ENCODE measurements at places on chromosomes 7 and 10. TPM values are rescaled to one million over a fixed set of nuclear protein-coding genes. Genes with fewer than 3 reads are reported as not detected.
A peak's percentile ranks its signal among the peaks of the same experiment; 100 is the strongest.

GRCh38 chr10:5888843-5889623 is 660 bp downstream of the ANKRD16 start:
- DNase-seq: peak; percentile 56

DNA sequence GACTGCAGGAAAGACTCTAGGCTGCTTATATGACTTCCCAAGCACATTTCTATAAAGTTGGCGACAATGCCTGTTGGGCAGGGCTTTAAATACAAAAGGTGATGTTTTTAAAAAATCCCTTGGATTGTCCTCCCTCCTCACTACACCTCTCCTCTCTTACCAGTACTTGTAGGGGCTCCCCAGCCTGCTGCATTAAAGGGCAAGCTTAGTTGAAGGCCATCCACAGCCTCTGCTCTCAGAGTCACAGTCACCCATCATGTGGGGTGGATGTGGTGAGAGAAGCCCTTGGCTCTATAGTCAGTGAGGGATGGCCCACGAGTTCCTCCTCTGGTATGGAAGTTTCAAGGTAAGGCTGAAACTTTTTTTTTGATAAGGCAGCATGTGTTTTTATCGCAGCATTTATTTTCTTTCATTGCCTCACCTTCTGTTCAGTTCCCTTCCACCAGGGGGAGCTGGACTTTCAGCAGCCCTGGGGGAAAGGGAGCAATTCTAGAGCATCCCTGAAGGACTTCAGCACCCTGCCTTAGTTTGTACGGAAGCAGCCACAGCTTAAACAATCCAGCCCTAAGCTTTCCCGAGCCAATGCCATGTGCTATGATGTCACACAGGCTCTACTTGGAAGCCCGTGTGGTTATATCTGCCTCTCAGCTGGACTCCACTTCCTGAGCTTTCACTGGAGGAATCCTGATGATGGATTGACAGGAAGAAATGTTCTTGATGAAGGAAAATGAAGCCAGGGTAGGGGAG is 131.9 kb downstream of the CALCR start:
- peak; percentile 48 for DNase-seq

DNA sequence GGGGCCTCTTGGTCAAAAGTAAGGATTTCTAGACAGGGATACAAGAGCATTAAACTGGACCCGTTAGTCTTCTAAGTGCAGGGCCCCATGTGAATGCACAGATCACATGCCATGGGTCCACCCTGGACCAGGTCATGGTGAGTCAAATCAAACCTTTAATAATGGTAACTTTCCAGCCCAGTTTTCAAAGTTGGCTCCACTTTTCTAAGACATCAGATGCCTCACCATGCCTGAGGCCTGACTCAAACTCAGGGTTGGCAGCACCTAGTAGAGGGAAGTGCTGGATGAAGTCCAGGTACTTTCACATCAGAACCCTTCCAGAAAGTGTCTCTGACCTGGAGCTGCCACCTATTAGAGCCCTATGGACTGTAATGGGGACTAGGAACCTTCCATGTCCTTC is 9.7 kb upstream of the SMIM30 start:
- DNase-seq: no peak

GRCh38 chr10:103552856-103553742 is 59.6 kb downstream of the NEURL1 start:
- no peak for DNase-seq

- DNase-seq: no peak
Measured at GRCh38 chr7:19322002-19322401, 176.8 kb upstream of the FERD3L start.

DNA sequence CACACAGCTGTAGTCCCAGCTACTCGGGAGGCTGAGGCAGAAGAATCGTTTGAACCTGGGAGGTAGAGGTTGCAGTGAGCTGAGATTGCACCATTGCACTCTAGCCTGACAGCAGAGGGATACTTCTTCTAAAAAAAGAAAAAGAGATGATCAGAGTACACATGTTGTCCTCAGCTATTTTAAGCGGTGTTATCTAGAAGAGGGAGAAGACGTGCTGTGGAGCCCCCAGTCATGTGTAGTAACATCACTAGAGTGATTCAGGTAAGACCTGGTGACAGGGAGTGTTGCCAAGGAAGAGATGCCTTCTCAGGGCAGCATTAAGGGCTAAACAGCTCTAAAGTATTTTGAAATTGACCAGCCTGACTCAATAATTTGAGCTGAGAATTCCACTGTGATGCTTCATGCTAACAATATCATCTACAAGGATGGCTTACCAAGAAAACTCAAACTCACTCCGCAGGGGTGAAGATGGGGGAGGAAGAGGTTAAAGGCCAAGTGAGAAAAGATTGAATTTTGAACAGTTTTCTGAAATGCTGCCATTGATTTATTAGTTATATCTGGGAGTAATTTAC is 97.4 kb downstream of the KLF6 start:
- no peak for DNase-seq

DNA sequence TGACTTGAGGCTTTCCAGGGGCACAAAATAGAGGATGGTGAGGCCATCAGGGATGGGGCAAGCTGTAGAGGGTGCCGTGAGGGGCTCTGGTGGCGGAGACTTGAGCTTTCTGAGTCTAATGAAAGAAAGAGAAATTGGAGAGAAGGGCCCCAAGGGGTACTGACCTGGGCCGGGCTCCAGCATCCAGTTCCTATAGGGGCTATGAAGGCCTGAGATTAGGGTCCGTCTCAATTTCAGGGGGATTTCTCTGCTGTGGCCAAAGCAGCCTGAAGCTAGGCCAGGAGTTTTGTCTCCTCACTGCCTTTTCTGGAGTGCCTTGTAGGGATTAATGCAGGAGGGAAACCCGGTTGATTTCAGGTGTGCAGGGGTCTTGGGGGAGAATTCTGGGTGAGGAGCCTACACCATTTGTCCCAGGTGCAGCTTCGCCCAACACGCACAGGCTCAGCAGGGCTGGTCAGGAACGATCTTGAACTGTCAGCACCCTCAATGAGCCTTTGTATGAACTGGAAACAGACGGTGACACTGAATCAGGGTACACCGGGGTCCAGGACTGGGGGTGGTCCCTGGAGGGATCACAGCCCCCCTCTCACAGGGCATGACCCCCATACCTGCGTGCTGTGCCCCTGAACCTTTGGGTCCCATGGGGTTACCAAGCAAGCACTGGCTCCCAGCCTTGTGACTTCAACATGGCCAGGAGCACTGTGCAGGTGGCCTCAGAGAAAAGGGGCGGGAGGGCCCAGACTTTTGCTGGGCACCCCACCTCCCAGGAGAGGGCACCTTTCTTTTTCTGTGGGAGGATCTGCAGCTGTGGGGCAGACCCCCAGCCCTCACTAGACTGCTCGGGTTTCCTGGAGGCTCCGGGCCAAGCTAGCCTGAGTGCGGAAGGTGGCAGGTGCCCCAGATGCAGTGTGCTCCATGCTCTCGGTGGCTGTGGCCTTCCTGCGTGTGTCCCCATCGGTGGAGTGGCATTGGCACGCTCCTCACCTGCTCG is 122.9 kb upstream of the RET start:
- DNase-seq: peak; percentile 10

DNA sequence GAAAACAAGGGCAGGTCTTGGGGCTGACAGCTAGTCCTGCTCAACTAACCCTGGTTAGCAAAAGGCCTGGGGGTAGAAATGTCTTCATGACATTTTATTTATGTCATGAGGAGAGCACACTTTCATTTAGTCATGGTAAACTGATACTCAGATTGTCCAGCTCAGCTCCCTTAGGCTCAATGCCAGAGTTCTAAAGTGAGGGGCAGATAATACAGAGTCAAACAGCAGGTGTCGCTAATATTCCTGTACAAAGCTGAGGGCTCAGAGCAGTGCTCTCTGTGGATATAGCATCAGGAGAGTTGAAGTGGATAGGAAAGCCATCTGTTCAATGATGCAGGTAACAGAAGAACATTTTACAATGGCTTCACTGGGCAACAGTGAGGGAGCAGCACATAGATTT is 26.8 kb upstream of the CALCR start:
- no peak for DNase-seq

- DNase-seq: no peak
Measured at GRCh38 chr10:89887406-89887805, 186.0 kb downstream of the KIF20B start.

- DNase-seq: no peak
Measured at GRCh38 chr10:68296843-68297663, 34.8 kb upstream of the HNRNPH3 start.

GRCh38 chr10:52229291-52229931 is 84.7 kb upstream of the DKK1 start:
- no peak for DNase-seq

- DNase-seq: no peak
Measured at GRCh38 chr10:561721-562120, 127.7 kb downstream of the DIP2C start.

GRCh38 chr10:131226446-131227162 is 84.9 kb downstream of the TCERG1L start:
- DNase-seq: no peak

DNA sequence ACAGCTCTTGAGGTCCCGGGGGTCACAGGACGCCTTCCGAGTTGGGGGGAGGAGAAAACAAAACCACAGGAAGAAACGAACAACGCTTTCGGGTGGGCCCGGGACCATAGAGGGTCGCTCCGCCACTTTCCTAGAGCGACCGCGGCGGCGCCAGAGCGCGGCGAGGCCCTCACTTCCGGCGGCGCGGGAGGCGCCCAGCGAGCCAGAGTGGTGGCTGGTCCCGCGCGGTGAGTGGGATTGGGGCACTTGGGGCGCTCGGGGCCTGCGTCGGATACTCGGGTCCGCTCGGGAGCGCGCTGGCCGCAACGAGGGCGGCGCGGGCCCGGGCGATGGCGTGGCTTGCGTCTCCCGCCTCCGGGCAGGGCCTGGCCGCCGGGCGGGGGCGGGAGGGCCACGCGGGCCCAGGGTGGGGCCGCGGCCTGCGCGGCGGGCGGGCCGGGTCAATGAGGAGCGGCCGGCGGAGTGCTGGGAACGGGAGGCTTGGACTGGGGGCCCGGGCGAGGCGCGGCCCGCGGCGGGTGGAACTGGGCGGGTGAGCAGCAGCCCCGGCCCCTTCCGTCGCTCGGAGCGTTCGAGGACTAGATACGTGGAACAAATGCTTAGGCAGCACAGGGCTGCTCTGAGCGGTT is at the start of gene ZNF22:
Gene ZNF22 (plus strand): TSS at position 172 of the 629 bp plus-strand sequence. CDS start 2,446 bp downstream, outside the sequence.
- DNase-seq: peak; percentile 83

- DNase-seq: no peak
Measured at GRCh38 chr10:5064656-5065055, 29.6 kb upstream of the AKR1C3 start.

- DNase-seq: no peak
Measured at GRCh38 chr7:466465-467191, 53.0 kb downstream of the PDGFA start.

- DNase-seq: no peak
Measured at GRCh38 chr7:97078023-97078969, 39.2 kb upstream of the SDHAF3 start.

DNA sequence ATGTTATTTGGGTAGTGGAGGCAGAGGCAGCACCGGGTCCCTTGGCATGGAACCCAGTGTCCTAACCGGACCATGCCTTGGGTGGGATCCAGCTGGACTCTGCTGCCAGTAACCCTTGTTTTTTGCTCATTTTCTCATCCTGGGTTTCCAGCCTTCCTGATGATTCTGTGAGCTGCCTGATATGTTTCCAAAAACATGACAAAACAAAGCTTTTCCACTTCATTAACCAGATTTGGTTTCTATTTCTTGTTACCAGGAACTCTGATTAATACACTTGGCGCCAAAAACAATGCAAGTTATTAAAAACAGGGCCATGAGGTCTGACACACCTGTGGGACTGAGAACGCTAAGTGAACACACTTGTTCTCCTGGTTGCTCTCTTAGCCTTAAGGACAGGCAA is 32.8 kb upstream of the DLG5 start:
- DNase-seq: no peak

DNA sequence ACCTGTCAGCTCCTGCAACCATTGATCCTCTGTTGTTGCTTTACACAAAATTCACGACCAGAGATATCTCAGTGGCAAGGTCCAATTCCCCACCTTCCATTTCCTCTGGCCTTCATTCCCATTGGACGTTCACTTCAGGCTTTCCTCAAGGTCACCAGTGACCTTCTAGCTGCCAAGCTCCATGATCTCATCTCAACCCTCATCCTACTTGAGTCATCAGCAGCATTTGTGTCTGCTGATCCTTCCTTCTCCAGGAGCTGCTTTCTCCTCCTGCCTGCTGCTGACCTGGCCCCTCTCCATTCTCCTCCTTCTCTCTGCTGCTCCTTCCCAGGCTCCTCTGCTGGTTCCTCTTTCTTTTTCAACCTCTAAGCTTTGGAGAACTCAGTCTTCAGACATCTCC is 66.2 kb upstream of the C10orf90 start:
- DNase-seq: no peak

GRCh38 chr10:133079836-133080682 is 7.7 kb upstream of the ADGRA1 start:
- DNase-seq: no peak

DNA sequence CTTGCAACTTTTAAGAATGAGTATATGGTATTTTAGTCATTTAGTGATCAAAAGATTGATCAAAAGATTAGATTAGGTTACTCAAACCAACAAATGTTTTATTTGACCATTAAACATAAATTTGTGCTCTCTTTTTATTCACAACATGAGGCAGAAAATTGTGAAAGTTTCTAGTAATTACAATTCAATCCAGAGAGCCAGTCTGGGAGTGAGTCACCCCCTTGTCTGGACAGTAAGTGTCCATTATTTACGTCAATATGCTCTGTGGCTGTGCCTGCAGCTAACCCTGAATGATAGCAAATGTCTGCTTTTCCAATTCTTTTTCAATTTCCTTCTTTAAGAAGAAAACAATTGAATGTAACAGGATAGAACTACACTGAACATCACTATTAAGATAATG is 27.9 kb downstream of the GNG11 start:
- DNase-seq: no peak

GRCh38 chr7:79786187-79786586 is 332.7 kb upstream of the MAGI2 start:
- DNase-seq: no peak

DNA sequence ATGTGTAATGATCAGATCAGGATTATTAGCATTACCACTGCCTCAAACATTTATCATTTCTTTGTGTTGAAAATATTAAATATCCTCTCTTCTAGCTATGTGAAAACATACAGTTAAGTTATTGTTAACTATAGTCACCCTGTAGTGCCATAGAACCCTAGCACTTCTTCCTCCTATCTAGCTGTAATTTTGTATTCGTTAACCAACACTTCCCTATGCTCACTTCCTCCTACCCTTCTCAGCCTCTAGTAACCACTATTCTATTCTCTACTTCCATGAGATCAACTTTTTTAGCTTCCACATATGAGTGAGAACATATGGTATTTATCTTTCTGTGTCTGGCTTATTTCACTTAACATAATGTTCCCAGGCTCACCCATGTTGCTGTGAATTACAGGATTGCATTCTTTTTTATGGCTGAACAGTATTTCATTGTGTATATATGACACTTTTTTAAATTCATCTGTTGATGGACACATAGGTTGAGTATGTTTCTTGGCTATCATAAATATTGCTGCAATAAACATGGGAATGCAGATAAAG is 132.7 kb upstream of the RHOBTB1 start:
- no peak for DNase-seq

- DNase-seq: no peak
Measured at GRCh38 chr7:70068531-70068930, 470.3 kb downstream of the AUTS2 start.

Gene PDLIM1
- 9.5 TPM for total RNA-seq

Gene STEAP1B
- total RNA-seq: not detected

Gene ETV1
- total RNA-seq: 0.31 TPM

Gene GGCT
- 50.2 TPM for total RNA-seq

Gene COBL
- not detected for total RNA-seq

Gene DNAH11
- 0.91 TPM for total RNA-seq

Gene IGFBP3
- total RNA-seq: 1.0 TPM

Gene CALHM1
- 1.8 TPM for total RNA-seq

Gene SFTPA1
- total RNA-seq: not detected

Gene STOX1
- total RNA-seq: 0.42 TPM

Gene TRPV5
- total RNA-seq: not detected

Gene HPS6
- 23.2 TPM for total RNA-seq

Gene GPER1
- total RNA-seq: 0.13 TPM

Measured in activated CD8-positive, alpha-beta T cell treated with anti-CD3 and anti-CD28 coated beads, Interleukin-2, amount 10 ng/mL, durations not matched to agents 7 days and 5 days (primary cell).